ENCODE measurements at places on chromosomes 3 and 15. TPM values are rescaled to one million over a fixed set of nuclear protein-coding genes. Genes with fewer than 3 reads are reported as not detected.

PCLAF gene
- 46.4 TPM for total RNA-seq

BCL6 gene
- 6.8 TPM for total RNA-seq

GRCh38 chr3:42515391-42515916 lies 13.0 kb downstream of the VIPR1 start:
- DNase-seq = no peak

DNA sequence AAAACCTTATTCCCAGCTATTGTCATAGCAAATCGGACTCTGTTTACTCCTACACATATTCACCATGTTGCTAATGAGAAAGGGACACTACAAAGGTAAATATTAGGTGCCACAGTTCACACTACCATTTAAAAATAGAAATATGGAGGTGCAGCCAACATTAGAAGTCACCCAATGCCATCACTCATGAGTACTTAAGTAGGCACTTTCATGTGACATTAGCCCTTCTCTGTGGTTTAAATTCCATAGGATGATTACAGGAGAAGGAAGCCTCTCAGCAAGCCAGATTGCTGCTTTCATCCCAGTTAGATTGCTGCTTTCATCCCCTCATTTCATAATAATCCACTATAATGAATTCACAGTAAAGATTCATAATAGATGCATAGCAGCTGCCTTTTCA lies 376.8 kb upstream of the ALCAM start:
- no peak for DNase-seq

- peak; percentile 97 for DNase-seq
Observed at GRCh38 chr15:73950831-73951561, 24.7 kb downstream of the LOXL1 start.

DNA sequence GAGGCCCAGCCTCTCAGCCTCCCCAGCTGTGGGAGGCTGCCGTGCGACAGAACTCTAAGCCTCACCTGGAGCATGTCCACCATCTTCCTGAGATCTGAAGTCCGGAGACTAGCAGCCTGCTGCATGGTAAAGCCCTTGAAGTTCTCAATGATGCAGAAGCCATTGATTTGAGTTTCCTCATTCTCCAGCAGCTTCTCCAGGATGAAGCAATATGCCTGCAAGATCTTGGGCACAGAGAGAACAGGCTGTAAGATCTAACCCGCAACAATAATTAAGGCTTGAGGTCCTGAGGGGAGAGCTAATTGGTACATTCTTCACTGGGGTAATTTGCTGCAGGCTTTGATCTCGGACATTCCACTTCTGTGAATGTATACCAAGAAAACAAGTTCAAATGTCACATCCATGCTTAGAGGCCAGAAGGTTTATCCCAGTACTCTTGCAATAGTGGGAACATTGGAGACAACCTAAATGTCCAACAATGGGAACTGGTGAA lies 9.7 kb downstream of the RLBP1 start:
- DNase-seq = no peak

DNA sequence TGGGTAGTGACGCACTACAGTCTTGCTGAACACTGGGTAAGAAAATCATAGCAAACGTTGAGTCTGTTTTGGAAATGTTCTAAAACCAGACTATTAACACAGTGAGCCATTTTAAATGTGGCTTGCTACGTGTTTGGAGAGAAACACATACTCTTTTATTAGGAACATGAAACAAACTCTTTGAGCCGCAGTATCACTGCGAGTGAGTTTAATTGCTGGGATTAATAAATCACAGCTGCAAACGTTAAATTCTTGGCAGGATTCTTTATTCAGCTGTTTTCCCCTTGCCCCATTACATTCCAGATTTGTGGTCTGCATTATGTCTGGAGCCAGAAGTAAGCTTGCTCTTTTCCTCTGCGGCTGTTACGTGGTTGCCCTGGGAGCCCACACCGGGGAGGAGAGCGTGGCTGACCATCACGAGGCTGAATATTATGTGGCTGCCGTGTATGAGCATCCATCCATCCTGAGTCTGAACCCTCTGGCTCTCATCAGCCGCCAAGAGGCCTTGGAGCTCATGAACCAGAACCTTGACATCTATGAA lies 33.6 kb downstream of the BTD start:
- no peak for DNase-seq

DNA sequence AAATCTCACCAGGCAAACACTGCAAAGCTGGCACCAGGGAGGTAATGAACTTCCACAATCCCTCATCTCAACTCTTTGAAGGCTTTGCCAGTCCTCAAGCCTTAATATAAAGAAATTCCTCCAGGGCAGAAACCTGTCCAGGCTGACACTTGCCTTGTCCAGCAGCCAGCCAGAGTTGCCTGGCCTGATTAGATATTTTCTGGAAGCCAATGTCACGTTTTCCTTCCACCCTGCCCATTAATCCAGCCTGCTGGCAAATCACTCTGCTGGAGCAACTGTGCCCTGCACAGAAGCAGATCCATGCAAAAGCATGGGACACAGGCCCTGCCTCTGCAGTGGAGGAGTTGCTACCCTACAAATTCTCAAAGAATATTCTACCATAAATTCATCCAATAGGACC lies 56.5 kb downstream of the HEG1 start:
- no peak for DNase-seq

DNA sequence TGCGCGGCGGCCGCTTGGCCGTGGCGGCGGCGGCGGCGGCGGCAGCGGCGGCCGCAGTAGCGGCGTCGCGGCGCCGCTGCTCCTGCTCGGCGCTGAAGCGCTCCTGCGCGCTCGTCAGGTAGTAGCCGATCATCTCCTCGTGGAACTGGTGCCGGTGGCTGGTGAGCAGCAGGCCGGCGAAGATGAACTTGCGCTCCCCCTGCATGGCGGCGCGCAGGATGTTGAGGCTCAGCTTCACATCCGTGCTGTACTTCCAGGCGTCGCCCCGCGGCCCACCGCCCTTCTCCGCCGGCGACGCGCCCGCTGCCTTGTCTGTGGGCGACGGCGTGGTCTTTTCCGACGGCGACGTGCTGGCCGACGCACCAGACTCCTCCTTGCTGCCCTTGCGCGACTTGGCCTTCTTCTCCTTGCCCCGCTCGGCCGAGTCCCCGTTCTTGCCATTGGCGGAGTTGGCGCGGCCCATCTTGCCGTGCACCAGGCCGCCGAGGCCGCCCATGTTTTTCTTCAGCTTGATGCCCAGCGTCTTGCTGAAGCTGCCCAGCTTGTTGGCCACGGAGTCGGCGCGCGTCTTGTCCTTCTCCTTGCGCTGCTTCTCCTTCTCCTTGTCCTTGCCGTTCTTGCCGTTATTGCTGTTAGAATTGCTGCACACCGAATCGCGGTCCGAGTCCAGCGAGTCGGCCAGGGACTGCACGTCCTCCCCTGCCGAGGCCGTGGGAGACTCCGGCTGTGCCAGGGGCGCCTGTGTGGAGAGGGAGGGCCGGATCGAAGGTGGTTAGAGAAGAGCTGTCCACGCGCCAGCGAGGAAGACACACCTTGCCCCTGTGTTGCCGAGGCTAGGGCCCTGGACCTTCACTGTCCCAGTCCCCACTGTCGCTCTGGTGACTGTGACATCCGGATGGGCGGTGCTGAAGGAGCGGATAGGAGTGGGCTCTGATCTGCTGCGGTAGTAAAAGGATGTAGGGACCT lies 157.6 kb downstream of the KLF13 start:
- peak; percentile 82 for DNase-seq

SMCO1 gene
- not detected for total RNA-seq

DNA sequence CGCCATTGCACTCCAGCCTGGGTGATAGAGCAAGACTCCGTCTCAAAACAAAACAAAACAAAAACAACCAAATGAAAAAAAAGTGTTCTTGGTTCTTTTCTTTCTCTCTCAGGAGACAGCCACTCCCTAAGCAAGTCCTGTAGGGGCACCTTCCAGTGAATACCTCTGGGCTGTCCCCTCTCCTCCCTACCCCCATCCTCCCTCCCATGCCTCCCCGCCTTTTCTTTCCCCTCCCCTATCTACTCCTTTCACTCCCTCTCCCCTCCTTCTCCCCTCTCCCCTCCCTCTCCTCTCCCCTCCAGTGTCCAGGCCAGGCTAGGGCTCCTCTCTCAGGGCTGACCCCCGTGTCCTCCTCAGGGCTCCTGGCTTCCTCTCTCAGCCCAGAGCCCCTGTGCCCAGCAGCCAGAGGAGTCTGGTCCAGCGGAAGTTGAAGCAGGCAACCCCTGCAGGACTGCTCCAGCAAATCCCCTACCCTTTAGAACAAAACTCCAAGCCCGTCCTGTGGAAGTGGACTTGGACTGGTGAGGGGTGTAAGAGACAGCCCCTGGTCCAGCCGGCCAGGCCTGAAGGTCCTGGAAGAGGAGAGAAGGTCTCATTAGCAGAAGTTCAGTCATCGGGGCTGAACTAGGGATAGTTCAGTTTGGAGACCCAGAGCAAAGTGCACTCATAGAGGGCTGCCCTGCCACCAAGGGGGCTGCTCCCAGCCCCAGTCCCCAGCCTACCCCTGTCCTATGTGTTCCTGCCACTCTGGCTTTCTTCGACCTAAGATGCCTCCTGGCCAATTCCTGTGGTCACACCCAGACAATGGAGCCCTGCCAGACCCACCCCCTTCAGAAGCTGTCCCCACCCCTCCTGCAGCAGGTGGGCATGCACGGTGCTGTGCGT lies 79.8 kb upstream of the IQSEC1 start:
- peak; percentile 78 for DNase-seq

GRCh38 chr15:74896316-74896715 lies 6.5 kb downstream of the MPI start:
- DNase-seq = no peak

DNA sequence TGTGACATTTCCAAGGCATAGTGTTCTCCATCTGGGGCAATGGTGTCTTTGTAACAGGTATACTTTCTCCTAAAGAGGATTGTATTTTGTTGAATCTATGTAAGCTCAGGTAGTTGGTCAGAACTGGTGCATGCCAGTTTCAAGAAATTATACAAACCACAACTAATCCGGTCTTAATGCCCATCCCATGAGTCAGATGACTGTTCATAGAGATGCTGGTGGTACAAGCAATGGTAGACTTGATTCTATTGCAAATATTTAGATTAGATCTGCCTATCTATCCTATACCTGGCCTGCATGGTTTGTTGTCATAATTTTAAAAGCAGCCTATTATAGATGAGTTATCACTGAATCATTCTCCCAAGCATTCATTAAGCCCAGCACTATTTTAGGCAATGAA lies 43.5 kb downstream of the ATP13A5 start:
- no peak for DNase-seq

FOXL2NB gene
- 3.9 TPM for total RNA-seq

LRRC34 gene
- 8.5 TPM for total RNA-seq

CHDH gene
- 11.7 TPM for total RNA-seq

ADPRH gene
- total RNA-seq = 2.9 TPM

DNA sequence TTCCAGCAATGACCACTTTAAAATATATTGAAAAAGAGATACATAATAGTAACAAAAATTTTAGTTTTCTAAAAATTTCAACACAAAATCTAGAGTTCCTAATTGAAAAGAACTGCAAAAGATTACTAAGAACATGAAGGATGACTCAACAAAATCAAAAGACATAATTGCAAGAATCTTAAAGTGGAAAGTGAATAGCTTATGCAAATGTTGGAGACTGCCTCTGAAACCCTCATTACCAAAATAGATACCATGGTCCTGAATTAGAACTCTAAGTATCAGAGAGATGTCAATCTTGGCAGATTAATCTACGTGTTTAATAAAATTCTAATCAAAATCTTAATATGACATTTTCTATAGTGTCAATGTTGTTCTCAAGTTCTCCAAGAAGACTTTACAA lies 60.7 kb upstream of the SGO1 start:
- no peak for DNase-seq

- no peak for DNase-seq
Observed at GRCh38 chr3:13037458-13038117, 35.6 kb downstream of the IQSEC1 start.

- no peak for DNase-seq
Observed at GRCh38 chr3:164007765-164008164, 1070.5 kb downstream of the SI start.

DNA sequence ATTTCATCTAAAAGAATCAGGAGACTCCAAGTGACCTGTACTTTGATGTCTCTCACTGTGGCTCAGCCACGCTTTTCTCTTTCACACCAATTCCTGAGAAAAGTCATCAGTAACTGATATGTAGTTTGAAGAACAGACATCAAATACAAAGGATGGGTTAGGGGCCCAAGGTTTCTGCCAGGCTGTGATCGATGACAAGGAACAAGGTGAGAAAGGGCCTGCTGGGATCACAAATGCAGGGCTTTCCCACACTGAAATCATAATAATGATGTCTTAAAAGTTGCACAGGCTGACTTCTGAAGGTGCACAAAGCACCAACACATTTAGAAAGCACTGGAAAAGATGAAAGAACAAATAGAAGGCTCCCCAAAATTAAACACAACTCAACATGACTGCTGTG lies 396.9 kb downstream of the MAGI1 start:
- no peak for DNase-seq

CMC1 gene
- 19.2 TPM for total RNA-seq

RAB6B gene
- 1.2 TPM for total RNA-seq

GRCh38 chr3:152190636-152191183 lies 78.0 kb upstream of the MBNL1 start:
- DNase-seq = no peak

- no peak for DNase-seq
Observed at GRCh38 chr3:184611607-184612281, 50.2 kb downstream of the EPHB3 start.

PLIN1 gene
- total RNA-seq = not detected

TTLL13 gene
- total RNA-seq = 0.07 TPM

TGM4 gene
- total RNA-seq = 0.11 TPM

DNA sequence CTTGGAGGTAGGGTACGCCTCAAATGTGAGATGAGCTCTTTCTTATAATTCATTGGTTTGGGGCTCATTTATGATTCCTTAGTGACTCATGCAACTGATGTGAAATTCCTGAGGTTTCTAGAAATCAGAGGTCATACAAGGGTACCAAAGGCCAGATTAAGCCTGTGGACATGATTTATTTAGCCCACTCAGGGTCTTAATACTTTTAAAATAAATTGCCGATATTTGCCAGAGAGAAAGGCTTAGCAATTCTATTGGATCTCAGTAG lies 289.0 kb downstream of the NEK10 start:
- no peak for DNase-seq

RPS27L gene
- 26.9 TPM for total RNA-seq

GRCh38 chr15:92101708-92102394 lies 248.3 kb downstream of the SLCO3A1 start:
- DNase-seq = no peak

GRCh38 chr15:43404130-43404529 lies 33.2 kb downstream of the TUBGCP4 start:
- DNase-seq = no peak

ZFYVE19 gene
- total RNA-seq = 25.5 TPM

ADAMTS17 gene
- 0.55 TPM for total RNA-seq

RTP1 gene
- 5.1 TPM for total RNA-seq

SLC41A3 gene
- total RNA-seq = 30.8 TPM
